Urothelium cell line (cell line): ENCODE measurements at places on chromosomes 4 and X.

DNA sequence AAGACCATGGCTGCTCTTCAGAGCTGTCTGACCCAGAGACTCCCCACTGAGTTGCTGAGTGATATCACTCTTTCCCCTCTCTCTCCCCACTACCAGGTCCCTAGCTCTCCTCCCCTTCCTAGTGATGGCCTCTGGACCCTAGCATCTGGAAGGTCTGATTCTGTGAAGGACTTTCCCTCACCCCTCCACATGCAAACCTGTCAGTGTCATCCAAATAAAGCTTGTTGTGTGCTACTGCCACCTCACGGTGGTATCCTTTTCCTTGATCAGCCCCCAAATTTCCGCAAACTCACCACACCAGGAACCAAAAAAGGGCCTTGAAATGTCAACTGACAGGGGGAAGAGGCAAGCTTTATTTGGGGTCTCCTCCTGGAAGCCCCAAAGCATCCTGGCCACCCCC is 500.2 kb downstream of the IDS start:
- no peak for DNase-seq

DNA sequence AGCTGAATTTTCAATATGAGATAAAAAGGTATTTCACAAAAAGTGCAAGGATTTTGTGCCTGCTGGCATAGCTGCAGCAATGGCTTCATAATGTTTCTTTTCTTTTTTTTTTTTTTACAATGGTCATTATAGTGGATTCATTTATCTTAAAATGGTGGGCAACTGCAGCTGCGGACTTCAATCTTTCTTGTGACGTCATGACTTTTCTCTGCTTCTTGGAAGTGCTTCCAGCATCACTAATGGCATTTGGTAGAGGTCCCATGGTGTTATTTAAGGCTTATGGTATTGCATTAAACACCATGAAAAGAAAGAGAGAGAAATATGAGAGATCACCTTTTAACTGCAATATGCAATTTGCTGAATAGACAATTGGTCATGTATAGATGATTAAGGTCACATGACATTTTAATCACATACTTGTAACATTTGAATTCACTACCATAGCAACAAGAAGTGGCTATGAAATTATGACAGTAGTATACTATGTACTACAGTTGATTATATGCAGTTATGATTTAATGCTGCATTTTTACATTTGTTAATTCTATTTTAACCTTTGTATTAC is 684.0 kb upstream of the AADAT start:
- no peak for DNase-seq

DNA sequence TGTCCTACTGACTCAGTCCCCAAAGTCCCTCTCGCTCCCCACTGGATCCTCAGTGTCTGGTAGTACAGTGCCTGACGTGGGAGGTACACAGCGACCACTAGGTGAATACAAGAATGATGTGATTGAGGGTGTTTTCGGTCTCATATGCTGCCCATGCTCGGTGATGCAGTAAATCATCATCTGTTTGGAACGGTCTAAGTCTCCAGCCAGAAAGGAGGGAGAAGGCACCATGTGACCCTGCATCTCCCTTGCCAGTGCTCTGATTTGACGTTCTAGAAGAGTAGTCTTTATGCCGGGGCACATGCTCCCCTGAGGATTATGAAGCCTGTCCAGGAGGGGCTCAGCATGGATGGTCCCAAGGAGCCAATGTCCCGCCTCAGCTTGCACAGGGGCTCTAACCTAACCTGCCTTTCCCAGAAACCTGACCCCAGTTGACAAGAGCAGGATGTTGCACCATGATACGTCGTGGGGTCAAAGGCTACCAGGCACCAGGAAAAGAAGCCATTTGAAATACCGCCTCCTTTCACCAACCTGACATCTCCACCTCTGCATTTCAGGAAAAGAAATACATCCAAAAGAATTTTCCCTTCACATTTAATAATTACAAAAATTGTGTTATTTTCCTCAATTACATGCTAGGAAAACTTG is 13.8 kb upstream of the PLXNB3 start:
- no peak for DNase-seq

DNA sequence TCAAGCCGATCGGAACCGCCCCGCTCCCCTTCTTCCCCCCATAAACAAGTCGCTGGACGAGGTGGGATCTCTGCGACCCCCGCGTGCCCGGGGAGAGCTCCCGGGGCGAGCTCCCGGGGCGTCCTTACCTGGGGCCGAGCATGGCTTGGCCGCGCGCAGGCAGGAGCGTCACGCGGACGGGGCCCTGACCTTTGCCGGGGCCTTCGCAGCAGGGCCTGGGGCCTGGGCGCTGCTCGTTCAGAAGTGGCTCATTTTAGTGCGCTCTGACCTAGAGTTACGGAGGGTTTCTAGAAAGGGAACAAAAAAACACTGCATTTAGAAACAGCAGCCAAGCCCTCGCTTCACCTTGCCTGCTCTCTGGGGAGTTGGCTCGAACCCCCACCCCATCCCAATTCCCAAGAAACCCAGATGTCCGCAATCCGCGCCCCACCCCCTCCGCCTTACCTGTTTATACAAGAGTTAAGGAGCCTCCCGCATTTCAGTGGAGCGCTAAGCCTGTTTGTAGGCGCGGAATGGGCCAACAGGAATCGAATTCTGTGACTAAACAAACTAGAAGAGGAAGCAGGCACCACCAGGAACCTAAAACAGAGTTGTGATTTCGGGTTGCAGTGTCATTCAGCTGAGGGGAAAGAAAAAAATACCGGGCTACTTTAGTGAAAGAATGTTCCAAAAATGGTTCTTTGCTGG is 814 bp upstream of the RBM47 start:
- no peak for DNase-seq

GRCh38 chr4:147791341-147791740 is 59.5 kb downstream of the ARHGAP10 start:
- DNase-seq: no peak

- DNase-seq: peak; percentile 80
Observed at GRCh38 chr4:78056265-78057129, 626 bp upstream of the FRAS1 start.

DNA sequence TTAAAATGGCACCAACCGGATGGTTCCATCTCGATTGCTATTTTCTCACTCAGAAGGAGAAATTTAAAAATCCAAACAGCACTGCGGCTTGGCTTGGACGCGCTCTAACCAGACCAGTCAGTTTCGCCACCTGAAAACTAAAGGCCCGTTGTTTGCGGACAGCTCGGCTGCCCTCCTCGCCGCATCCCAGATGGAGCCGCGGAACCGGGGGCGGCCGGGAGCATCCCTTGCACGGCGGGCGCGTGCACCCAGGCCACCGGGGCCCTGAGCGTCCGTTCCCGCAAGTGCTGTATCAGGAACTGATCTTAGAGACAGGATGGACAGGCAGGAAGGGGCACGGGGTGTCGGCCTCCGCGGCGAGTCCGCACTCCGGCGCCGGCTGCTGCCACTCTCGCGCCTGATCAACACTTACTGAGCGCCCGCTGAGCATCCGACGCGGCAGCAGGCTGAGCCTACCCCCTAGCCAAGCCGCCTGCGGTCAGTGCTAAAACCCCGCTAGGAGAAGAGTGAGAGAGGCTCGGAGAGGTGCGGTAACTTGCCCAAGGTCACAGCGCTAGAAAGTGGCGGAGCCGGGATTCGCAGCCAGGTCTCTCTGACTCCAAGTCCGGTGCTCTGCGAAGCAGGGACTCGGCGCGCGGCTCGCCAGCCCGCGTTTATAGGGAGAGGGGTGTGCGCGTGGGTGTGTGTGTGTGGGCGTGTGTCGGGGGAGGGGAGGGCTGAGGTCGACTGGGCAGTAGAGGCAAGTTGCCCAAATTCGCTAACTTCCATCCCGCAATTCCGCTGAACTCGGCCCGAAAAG is at the start of gene CITED1:
TSS of gene CITED1 (minus strand) at position 629 of the 799 bp plus-strand sequence. CDS start 3,045 bp downstream, outside the sequence.
- DNase-seq: peak; percentile 20

GRCh38 chrX:136555694-136556093 is 23.7 kb downstream of the VGLL1 start:
- no peak for DNase-seq

GRCh38 chr4:169152899-169153298 is 117.9 kb downstream of the SH3RF1 start:
- DNase-seq: no peak

GRCh38 chr4:109276482-109277095 is 25.9 kb downstream of the COL25A1 start:
- no peak for DNase-seq

DNA sequence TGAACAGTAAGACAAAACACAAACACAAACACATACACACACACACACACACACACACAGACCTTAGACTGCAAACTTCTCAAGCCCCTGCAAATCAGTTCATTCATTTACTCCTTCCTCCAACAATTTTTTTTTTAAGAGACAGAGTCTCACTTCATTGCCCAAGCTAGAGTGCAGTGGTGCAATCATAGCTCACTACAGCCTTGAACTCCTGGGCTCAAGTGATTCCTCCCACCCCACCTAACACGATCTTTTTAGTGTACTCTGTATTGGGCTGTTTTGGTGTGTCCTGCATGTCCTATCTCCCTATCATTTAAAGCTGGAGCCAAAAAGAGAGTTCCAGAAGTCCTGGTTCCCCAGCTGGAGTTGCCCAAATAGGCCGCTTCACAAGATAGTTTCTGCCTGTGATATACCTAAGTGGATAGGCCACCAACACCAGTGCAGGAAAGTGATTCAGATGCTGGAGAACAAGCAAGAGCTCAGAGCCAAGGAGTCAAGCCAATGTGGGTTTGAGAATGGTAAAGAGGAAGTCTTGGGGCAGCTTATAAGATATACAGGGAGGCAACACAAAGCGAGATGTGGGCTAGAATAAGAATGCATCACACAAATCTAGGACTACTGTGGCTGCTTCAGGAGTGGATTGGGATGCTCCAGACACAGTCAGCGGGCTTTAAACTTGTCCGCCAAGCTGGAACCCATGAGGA is 85.4 kb upstream of the RAPGEF2 start:
- no peak for DNase-seq

DNA sequence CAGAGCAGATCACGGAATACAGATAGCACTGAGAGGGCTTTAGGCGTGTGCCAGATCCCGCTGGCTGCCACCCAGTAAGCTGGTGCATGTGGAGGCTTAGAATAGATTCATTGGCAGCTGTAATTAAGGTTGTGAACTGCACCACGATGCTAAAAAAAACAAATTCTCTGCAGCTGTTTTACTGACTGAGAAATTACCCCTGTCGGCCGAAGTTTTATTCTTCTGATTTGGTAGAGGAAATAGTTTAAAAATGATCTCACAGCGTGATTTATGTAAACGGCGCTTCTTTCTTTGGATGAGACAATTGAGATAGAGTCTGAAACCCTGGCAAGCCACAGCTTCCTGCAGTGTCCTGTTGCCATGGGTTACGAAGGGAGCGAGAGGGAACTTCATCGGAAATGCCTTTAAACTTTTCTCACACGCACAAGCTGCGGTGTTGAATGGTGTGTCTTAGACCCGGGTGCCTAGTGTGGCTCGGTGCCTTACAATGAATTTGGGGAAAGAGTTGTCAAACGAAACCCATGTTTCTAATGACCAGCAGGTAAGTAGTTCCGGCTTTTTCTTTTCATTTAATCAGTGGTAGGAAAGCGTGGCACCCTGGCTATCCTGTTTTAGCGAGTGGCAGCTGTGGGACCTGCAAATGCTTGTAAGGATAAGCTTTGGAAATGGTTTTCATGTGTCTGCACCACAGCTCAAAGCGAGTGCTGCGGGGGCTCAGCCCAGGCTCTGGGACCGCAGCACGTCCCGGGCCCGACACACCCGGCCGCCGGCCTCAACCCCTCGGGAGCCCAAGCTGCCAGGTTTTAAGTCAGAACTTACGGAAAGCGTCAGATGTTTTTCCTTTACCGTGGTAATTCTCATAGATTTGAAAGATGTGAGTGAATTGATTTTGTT is 71.7 kb upstream of the HGFAC start:
- DNase-seq: peak; percentile 41
